ENCODE measurements at places on chromosomes 2 and 18. TPM values are rescaled to one million over a fixed set of nuclear protein-coding genes. Genes with fewer than 3 reads are reported as not detected.
A peak's percentile ranks its signal among the peaks of the same experiment; 100 is the strongest.

GAD1 gene
- polyA plus RNA-seq: not detected

- H3K4me1 ChIP-seq: peaks cover 6% of the 10 kb centered on the region
- no peaks in the 10 kb centered on the region for H3K27me3 ChIP-seq
- no peaks in the 10 kb centered on the region for H3K36me3 ChIP-seq
- no peak overlapping the region for H3K27ac ChIP-seq
- no peak for DNase-seq
Observed at GRCh38 chr2:23639406-23639982, 254.5 kb downstream of the KLHL29 start.

ALPP gene
- polyA plus RNA-seq: not detected

TGOLN2 gene
- polyA plus RNA-seq: 21.9 TPM

DNA sequence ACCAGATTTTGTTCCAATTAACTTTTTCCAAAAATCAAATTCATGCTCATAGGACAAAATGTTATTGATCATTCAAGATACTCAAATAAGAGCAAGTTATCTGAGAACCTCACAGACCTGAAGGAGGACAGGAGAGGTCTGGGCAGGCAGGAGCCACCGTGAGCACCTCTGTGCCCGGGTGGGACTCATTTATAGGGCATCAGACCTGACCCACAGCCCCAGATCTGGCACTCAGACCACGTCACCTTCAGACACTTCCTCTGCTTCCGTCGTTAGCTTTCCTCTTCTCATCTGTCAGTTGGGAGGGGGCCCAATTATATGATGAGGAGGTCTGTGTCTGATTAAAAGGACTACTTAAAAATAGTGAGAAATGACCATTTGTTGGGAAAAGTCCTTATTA is 169.4 kb downstream of the EIPR1 start:
- H3K36me3 ChIP-seq: no peaks in the 10 kb centered on the region
- no peaks in the 10 kb centered on the region for H3K27me3 ChIP-seq
- DNase-seq: no peak
- no peaks in the 10 kb centered on the region for H3K4me1 ChIP-seq

DNA sequence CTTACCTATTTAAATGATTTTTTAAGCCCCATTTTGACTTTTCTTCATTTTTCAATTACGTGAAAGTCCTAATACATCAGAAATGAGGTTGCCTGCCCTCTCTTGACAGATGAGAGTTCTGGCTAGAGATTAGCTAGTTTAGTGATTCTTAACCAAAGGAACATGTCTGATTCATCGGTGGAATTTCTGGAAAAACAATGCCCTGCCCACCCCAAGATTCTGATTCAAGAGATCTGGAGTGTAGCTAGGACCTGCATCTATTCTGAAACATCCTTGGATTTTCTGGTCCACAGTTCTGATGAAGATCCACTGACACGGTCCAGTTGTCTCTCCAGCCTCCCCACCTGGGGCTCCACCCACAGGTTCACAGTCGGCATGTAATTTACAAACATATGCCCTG is 111.2 kb downstream of the KLF7 start:
- no peaks in the 10 kb centered on the region for H3K36me3 ChIP-seq
- H3K27ac ChIP-seq: no peak overlapping the region
- H3K4me1 ChIP-seq: no peaks in the 10 kb centered on the region
- no peak overlapping the region for H3K4me3 ChIP-seq
- no peaks in the 10 kb centered on the region for H3K27me3 ChIP-seq

GRCh38 chr2:132715386-132716351 is 45.7 kb upstream of the LYPD1 start:
- H3K27me3 ChIP-seq: no peaks in the 10 kb centered on the region
- DNase-seq: no peak
- H3K36me3 ChIP-seq: no peaks in the 10 kb centered on the region
- no peak overlapping the region for H3K4me3 ChIP-seq

CRIM1 gene
- 68.1 TPM for polyA plus RNA-seq

MATN3 gene
- 0.20 TPM for polyA plus RNA-seq

GRCh38 chr2:75140288-75140687 is 59.0 kb downstream of the TACR1 start:
- H3K4me3 ChIP-seq: no peak overlapping the region
- H3K27me3 ChIP-seq: no peaks in the 10 kb centered on the region
- no peaks in the 10 kb centered on the region for H3K4me1 ChIP-seq
- H3K36me3 ChIP-seq: no peaks in the 10 kb centered on the region

DNA sequence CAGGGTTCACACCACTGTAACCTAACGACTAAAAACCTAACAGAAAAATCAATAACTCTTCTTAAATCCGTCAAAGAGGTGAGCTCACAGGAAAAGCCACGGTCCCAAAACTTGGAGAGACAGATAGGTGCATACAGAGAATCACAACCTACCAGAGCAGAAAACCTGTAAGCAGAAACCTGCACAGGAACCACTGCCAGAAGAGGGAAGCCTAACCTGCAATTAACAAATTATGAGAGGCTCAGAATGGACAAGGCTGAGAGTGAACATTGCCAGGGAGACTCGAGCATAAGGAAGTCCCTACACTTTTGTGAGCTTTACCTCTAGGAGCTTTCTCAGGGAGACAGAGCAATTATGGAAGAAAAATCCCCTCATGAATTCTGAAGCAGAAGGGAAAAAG is 156.2 kb upstream of the NETO1 start:
- no peaks in the 10 kb centered on the region for H3K4me1 ChIP-seq
- no peaks in the 10 kb centered on the region for H3K36me3 ChIP-seq
- no peak overlapping the region for H3K27ac ChIP-seq
- no peaks in the 10 kb centered on the region for H3K27me3 ChIP-seq
- no peak overlapping the region for H3K4me3 ChIP-seq

DNA sequence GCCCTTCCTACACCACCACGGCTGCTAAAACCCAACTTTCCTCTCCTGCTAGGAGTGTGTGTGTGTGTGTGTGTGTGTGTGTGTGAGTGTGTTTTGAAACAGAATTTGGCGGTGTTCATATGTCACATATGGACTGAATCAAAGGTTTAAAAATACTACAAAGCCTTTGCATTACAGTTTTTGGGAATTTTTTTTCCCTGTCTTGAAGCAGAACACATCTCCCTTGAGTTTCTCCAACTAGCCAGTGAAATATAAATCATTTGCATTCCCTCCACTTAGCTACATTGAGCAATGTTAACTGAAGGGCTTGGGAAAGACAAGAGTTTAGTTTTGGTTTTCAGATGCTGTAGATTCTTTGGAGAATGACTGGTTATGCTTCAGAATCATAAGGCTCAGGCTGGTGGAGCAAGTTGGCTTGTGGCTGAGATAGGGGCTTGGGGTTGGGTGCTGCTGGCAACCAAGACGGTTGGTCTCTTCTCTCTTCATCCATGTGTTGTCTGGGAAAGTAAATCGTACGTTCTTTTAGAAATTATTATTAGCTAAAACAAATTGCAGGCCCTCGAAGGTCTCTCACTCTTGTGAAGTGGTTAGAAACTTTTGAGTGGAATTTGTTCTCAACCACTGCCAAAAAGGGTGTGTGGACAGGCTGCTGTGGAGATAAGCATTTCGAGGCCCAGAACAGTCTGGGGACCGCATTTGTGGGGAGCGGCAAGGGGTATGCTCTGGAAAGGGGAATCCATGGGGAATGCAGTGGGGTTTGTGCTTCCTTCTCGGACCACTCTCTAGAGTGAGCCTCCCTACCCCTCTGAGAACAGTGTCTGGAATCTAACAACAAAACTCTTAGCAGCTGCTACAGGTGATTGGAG is 1.4 kb downstream of the NRP2 start:
- no peak overlapping the region for H3K27ac ChIP-seq
- peaks cover 69% of the 10 kb centered on the region for H3K27me3 ChIP-seq
- peak overlapping the region; percentile 64 for H3K4me3 ChIP-seq
- no peaks in the 10 kb centered on the region for H3K36me3 ChIP-seq

SLC11A1 gene
- 0.96 TPM for polyA plus RNA-seq

- DNase-seq: no peak
- H3K27me3 ChIP-seq: no peaks in the 10 kb centered on the region
- H3K27ac ChIP-seq: no peak overlapping the region
- peaks cover 15% of the 10 kb centered on the region for H3K4me1 ChIP-seq
- H3K4me3 ChIP-seq: no peak overlapping the region
Observed at GRCh38 chr2:161170958-161171932, 11.0 kb downstream of the TANK start.

DNA sequence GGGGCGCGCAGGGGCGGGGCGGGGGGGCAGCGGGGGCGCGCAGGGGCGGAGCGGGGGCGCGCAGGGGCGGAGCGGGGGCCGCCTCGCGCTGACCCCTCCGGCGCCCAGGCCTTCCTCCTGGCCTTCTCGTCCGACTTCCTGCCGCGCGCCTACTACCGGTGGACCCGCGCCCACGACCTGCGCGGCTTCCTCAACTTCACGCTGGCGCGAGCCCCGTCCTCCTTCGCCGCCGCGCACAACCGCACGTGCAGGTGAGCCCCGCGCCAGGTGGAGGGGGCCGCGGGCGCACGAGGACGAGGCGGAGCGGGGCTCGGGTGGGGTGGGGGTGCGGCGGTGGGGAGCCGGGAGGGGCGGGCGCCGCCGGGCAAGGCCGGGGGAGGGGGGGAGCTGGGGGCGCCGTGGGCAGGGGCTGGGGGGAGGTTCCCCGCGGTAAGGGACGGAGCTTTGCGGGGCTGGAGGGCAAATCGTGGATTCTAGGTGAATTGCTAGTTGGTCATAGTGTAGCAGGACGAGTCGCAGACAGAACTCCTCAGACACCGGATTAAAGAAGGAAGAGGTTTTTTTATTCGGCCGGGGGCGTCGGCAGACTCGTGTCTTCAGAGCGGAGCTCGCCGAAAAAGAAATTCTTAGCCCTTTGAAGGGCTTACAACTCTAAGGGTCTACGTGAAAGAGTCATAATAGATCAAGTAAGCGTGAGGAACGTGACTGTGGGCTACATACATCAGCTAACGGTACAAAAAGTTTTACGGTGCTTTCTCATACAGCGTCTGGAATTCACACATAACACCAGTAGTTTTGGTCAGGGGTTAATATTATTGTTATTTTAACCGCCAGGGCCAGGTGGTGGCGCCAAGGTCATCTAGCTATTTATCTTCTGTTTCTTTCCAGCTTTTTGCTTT is 29.9 kb downstream of the ANO7 start:
- DNase-seq: peak; percentile 81
- H3K4me1 ChIP-seq: peaks cover 7% of the 10 kb centered on the region
- no peaks in the 10 kb centered on the region for H3K27me3 ChIP-seq

DNA sequence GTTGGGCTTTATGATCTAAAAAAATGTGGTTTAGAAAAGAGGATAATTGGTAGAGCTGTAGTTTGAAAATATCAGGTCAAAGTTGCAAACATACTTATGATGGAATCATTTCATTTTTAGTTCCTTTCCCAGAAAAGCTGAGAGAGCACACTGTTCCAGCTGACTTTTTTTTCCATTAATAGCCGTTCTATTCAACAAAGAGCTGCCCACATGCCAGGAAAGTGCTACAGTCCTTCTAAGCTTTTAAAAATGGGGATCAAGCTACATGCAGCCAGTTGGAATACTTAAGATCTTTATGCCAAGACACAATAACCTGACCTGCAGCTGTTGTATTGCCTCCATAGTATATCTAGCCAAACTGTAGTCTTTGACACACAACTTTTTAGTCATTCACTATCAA is 111.5 kb downstream of the GALNT3 start:
- H3K27ac ChIP-seq: no peak overlapping the region
- H3K4me1 ChIP-seq: no peaks in the 10 kb centered on the region
- H3K36me3 ChIP-seq: no peaks in the 10 kb centered on the region

LIMS3 gene
- 5.6 TPM for polyA plus RNA-seq

DNA sequence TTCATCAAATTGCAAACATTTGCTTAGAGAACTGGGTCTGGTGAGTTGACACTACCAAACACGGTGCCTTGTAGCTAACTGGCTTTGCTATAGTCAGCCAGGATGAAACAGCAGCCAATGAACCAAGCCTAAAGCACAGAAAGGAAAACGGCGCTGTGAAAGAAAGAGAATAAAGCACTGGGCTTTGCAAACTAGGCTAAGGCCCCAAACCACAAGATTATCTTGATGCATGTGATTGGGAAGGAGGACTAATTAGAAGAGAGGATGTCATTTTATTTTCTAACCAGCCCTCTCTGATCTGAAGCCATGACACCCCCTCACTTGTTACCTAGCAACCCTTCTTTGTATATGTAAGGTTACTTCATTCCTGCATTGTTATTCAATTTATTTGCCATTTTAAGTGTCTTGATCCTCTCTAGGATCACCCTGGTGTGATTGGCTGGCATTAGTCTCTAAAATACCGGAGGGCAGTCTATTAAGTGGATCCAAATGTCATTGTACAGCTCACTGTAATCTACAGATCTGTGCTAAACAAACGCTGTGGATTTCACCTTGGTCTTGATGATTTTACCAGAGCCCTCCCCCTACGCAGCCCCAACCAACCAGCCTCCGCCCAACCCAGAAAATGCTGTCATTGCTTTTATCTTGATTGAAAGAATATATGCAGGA is 395.4 kb upstream of the ACVR2A start:
- DNase-seq: no peak
- no peaks in the 10 kb centered on the region for H3K27me3 ChIP-seq
- no peaks in the 10 kb centered on the region for H3K36me3 ChIP-seq
- no peak overlapping the region for H3K27ac ChIP-seq
- no peak overlapping the region for H3K4me3 ChIP-seq
- no peaks in the 10 kb centered on the region for H3K4me1 ChIP-seq

- H3K4me3 ChIP-seq: no peak overlapping the region
- DNase-seq: no peak
- H3K27me3 ChIP-seq: no peaks in the 10 kb centered on the region
- H3K27ac ChIP-seq: no peak overlapping the region
- H3K4me1 ChIP-seq: peaks cover 13% of the 10 kb centered on the region
- no peaks in the 10 kb centered on the region for H3K36me3 ChIP-seq
Observed at GRCh38 chr2:201441409-201441808, 9.8 kb downstream of the TRAK2 start.

GRCh38 chr18:58960946-58961722 is 96.5 kb downstream of the ZNF532 start:
- H3K36me3 ChIP-seq: peaks cover 3% of the 10 kb centered on the region
- peak overlapping the region; percentile 56 for H3K27ac ChIP-seq
- no peaks in the 10 kb centered on the region for H3K27me3 ChIP-seq
- peak; percentile 66 for DNase-seq
- H3K4me1 ChIP-seq: peaks cover 17% of the 10 kb centered on the region

All from psoas muscle (tissue), 8 donors.